Right kidney (tissue), 9 donors: ENCODE measurements at places on chromosomes 7 and 10.

GRCh38 chr10:61487506-61487905 is 34.3 kb upstream of the TMEM26 start:
- no peak for DNase-seq

DNA sequence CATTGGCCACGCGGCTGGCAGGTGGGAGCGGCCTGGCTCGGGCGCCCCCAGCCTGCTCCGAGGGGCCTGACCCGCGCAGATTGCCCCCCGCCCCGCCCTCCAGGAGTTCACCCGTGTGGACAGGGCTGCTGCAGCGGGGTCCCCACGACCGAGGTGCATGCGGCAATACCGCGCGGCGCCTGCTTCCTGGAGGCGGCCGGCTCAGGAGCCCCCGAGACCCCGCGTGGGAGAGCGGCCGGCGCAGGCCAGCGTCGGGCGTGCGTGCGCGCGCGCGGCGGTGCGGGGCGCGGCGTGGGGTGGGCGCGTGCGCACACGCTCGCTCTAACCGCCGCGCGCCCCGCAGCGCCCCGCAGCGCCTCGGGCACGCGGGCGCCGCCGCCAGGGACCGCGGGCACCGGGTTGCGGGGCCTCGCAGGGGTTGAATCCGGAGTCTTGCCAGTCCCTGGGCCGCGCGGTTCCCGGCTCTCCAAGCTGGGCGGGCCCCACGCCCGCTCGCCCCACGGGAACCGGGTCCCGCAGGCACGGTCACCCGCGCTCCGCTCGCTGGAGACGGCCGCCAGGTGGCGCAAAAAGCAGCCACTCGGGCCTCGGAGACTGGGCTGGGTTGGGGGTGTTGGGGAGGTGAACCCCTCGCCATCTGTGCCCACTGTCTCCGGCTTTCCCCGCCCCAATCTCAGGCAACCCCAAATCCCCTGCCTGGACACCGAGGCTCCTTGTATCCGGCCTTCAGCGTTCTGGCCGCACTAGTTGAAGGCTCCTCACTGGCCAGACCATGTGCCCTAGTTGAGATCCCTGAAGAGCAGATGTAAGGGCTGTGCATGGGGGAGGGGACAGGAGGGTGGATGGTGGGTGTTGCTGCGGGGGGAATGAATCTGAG is 1.3 kb upstream of the ACHE start:
- peak; percentile 74 for DNase-seq

DNA sequence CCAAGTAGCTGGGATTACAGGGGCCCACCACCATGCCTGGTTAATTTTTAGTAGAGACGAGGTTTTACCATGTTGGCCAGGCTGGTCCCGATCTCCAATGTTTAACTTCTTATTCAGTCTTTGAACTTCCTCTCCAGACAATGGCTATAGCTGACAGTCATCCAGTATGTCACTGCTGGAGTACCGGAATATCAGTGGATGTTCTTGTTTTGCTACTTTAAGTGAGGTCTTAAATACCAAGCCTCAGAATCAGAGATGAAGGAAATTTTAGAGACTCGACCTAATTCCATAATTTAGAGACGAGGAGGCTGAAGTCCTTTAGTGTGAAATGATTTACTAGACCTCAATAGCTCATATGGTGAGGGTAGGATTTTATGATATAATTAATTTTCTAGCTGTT is 294.8 kb upstream of the KLF6 start:
- no peak for DNase-seq

GRCh38 chr7:94417901-94418300 is 23.2 kb downstream of the COL1A2 start:
- no peak for DNase-seq

DNA sequence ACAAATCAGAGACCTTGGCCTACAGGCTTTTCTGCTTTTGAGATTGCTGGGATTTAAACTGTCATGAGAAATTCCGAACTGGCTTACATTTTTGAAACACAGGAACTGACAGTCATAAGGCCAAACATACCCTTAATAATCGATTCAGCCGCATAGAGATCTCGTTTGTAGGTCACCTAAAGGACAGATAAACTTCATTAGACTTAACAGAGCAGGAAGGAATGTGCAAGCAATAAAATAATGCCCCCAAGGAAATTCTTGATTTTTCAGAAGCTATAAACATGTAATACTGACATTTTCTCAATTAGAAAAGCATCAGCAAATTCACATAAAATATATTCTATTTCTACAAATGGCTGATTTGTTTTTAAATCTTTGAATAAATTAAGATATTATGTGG is 120.0 kb downstream of the CRPPA start:
- DNase-seq, result no peak

DNA sequence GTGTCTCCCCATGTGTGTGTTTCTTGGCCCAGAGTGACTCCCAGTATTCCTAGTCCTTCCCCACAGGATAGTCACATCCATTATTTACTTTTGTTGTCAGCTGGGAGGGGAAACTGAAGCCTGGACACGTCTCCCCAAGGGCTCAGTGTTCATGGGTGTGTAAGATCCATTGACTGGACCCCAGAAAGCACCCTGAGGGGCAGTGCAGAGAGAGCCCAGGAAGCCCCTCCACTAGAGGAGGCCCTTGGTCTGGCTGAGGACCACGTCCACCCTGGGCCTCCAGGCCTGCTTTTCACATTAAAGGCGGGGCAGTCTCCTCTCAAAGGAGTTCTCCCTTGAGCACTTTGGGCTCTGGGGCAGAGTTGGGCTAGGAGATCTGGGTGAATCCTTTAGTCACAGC is 21.3 kb downstream of the ZNF783 start:
- DNase-seq, result no peak

GRCh38 chr10:1687623-1688150 is 49.6 kb downstream of the ADARB2 start:
- DNase-seq, result no peak

DNA sequence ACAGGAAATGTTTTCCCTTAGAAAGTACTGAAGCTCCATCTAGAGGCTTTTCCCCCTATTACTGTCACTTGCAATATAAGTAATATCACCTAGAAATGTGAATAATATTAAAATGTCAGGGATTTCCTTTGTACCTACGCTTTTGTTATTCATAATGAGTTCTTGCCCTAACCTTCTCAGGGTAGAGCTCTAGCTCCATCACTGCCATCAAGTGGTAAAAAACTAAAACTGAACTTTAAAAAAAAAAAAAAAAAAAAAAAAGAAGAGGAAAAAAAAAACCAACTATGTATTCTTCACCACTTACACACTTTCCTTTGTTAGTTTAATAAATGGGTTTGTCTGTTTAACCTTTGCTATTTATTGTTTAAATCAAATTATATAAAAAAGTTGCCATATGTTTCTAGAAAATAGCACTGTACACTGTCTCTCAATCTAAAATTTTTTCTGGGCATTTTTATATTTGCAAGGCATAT is 49.9 kb downstream of the DNAJC1 start:
- no peak for DNase-seq

- DNase-seq, result no peak
These were observed 157.4 kb downstream of the EVX1 start for GRCh38 chr7:27399791-27400567.

DNA sequence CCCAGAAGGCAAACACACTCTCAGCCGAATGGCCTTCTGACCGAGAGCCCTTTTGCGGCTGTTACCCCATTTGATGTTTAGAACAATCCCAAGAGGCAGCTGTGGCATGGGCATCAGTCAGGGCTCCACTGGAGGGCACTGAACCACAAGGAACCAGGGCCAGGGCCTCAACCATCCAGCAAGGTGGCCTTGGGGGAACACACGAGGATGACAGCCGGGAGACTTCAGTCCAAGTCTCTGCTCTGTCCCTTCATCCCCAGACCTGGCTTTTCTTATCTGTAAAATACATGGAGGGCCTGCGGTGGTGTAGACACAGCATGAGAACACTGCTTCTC is 63.6 kb upstream of the INSIG1 start:
- no peak for DNase-seq

DNA sequence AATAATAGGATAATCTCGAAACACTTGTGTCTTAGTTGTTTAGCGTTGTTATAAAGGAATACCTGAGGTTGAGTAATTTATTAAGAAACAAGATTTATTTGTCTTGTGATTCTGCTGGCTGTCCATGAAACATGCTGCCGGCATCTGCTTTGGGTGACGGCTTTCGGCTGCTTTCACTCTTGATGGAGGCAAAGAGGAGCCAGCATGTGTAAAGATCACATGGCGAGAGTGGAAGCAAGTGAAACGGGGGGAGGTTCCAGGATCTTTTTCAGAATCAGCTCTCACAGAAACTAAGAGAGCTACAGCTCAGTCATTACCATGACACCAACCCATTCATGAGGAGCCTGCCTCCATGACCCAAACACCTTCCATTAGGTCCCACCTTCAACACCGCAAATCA is 402.8 kb downstream of the CDC14C start:
- no peak for DNase-seq

- no peak for DNase-seq
These were observed 57.0 kb upstream of the PFKP start for GRCh38 chr10:3010334-3010733.

DNA sequence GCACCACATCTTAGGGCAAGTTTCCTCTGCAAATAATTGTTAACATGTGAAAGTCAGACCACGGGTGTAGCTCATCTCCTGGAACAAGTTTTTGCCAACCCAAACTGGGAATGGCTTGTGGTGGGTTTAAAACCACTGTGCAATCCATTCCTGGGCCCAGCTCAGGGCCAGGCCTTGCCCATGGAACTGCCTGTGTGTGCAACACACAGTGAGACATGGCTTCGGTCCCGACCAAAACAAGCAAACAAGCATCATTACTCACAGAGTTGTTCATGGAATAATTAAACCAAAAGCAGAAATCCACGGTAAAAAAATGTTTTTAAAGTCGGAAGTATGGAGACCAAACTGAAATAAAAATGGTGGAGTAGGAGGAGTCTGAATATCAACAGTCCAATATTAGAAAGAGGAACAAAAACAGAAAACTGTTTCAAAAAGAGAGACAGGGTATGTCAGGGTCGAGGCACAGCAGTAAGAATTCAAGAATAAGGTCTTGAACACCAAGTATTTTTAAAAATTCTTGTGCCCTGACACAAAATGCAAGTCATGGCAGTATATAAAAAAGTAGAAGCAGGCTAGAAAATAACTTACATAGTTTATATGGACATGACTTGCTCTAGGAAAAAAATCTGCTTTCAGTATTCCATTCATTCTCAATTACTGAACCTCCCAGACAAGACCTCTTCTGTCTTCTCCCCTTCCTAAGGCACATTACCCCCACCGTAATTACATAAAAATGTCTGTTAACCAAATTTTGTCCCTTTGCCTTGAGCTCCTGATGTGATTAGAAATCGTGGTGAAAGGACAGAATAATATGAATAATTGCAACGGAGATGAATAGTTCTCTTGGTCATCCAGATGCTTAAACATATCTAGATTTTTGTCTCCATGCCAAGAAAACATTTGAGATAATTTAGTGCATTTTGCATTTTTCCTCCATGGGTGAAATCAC is 88.4 kb downstream of the FAS start:
- DNase-seq, result no peak

DNA sequence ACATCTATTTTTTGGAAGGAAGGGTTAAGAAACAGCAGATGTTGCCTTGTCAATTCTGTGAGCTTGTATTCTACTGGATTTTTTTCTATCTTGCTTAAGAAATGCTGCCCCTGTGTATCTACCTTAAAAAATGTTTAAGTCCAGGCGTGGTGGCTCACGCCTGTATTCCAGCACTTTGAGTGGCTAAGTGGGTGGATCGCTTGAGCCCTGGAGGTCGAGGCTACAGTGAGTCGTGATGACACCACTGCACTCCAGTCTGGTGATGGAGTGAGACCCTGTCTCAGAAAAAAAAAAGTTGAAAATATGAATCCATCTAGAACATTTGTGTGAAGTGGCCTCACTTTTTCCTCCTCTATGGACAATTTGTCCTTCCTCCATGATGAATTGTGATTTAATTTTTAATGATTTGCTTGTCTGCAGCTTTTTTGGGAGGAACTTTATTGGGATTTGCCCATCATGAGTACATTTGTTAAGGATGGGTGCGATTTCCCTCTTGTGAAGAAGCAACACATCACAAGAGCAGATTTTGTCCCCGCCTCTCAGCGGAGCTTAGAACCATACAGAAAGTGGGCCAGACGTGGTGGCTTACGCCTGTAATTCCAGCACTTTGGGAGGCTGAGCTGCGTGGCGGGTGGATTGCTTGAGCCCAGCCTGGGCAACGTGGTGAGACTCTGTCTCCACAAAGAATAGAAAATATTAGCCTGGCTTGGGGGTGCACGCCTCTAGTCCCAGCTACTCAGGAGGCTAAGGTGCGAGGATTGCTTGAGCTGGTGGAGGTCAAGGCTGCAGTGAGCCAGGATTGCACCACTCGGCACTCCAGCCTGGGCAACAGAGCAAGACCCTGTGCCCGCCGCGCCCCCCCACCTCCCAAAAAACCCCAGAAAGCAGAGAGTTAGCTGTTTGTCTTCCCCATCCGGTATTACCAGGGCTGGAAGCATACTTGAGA is 57.7 kb downstream of the DNAJB6 start:
- no peak for DNase-seq

- DNase-seq, result no peak
These were observed 216.1 kb upstream of the ZMIZ1 start for GRCh38 chr10:78852466-78853240.

DNA sequence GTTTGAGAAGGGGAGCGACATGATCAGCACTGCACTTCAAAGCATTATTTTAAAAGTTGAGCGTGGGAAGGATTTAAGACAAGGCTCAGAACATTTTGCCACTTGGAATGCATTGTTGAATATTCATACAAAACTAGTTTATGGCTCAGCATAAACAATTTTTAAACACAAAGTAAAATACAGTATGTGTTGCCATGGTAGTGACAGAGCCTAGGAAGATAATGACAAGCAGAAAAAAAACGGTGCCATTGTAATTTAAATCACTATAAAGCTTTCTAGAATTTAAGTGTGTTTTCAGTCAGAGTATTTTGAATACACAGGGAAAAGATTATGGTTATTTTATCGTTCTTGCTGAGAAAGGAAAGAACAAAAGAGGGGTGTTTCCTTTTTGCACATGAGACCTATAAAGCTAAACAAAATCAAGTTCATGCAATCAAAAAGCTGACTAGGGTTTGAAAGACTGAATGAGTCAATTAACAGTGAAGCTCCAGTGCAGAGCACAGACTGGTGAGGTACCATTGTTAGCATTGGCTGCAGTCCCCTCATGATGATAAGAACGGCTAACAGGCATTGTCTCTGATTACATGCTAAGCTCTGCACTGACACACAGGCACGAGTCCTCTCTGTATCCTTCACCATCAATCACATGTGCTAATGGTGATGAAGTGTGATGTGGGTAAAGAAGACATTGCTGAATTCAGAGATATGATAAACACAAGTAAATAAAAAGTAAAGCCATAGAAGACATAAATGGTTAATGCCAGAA is 181.9 kb upstream of the VSTM2A start:
- DNase-seq, result no peak

DNA sequence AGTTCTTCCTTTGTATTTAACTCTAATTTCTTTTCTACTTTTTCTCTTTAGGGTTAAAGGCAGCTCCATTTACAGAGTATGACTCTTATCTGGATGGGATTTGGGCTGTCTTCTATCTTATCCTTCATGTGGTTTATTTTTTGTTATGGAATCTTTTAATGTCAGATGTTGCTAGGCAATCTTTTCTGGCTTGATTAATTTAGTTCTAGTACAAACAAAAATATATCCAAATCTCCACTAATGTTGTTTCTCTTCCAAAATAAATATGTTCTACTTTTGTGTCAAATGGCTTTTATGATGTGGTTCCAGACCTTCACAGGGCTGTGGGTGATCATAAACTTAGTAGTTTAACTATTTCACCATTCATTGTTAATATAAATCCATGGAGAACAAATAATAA is 246.9 kb downstream of the AHR start:
- DNase-seq, result no peak

- no peak for DNase-seq
These were observed 36.4 kb downstream of the FEZF1 start for GRCh38 chr7:122268101-122268500.

- DNase-seq, result no peak
These were observed 57.0 kb downstream of the P4HA1 start for GRCh38 chr10:73039635-73040034.

GRCh38 chr10:86642021-86642420 is 12.3 kb upstream of the OPN4 start:
- no peak for DNase-seq
